ENCODE measurements at places on chromosomes 7 and 10.

DNA sequence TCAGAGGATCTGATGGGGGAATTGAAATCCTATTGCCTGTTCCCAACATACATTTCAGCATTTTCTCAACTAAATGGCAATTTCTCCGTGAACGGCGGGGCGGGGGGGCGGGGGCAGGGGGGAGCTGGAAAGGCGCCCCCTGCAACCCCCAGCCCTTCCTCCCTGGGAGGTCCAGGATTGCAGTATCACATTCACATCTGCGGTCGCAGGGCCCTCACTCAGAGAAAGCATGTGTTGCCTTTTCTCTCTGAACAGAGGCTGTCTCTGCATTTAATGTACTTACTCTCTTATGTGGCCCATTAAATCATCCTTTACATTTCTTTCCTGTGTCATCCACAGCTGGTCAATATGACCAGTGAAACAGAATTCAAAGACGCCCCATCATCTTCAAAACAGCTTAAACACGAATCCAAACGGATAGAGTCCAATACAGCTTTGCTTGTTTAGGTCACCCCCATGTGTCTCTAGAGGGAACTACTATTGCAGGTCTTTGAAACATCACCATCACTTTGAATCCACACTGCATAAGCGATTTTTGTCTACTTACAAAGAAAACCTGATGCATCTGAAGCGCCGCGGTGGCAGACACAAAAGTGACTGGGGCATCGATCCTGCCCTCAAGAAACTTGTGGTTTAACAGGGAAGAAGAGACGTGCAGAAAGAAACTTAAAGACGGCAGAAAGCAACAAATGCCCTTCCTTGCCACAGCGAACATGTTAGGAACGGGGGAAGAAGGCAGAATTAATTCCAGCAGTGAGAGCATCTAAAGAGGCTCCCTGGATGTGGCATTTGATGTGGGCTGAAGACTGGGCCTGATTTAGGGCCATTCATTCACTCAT, 17.0 kb upstream of the ECHDC3 start:
- DNase-seq = peak; percentile 85

DNA sequence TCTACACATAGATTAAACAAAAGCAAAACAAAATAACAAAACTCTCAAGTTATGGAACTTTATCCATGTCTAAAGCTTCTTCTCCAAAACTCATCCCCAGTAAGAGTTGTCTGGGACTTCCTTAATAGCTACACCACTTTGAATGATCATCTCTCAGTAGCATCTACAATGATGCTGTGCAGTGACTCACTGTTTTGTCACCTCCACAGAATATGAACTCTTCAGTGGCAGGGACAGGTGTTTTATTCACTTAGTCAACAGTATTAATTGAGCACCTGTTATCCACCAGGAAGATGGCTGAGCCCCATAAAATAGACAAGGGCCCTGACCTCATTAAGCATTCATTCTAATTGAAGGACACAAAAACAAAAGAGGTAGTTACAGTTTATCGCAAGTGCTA, 350.7 kb downstream of the ELMO1 start:
- no peak for DNase-seq

DNA sequence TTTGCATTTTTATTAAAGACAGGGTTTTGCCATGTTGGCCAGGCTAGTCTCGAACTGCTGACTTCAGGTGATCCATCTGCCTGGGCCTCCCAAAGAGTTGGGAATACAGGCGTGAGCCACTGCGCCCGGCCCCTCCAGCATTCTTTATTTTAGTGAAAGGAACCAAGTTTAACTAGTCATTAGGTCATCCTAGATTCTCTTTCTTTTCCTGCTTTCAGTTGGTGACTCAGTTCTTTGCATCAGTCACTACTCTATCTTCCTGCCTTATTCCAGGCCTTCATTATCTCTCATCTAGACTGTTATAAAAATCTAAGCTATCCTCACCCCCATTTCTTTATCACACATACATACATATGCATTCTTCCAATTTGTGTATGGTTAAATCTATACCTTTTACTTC, 63.7 kb downstream of the PRSS58 start:
- DNase-seq = no peak

DNA sequence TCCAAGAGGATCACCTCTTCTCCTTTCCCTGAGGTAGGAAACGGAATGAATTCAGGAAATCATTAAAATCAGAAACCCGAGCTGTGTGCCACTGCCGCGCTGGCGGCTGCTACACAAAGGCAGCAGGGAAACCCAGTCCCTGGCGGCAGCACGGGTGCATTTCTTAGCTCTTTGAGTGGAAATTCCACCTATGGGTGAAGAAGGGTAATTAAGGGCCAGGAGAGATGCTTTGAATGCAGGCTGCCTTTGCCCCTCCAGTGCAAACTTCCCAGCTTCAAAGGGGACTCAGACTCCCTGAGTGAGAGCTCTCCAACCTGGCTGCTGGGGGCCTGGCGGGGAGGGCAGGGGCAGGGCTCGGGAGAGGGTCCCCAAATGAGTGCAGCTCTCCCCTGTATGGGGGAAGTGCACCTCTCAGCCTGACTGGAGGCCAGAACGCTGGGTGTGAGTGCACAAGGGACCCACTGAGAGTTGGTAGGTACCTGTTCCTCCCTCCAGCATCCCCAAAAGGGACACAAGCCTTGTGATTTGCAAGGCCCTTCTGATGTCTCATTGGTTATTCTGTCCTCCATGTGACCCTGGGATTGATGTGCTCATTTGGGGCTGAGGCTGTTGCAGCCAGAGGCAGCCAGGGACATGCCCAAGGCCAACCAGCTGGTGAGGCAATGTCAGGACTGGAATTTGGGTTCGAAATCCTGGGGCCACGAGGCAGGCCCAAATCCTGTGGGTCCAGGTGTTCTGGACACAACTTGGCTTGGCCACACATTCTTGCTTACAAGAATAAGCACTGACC, 16.3 kb upstream of the ZMIZ1 start:
- DNase-seq = peak; percentile 87

DNA sequence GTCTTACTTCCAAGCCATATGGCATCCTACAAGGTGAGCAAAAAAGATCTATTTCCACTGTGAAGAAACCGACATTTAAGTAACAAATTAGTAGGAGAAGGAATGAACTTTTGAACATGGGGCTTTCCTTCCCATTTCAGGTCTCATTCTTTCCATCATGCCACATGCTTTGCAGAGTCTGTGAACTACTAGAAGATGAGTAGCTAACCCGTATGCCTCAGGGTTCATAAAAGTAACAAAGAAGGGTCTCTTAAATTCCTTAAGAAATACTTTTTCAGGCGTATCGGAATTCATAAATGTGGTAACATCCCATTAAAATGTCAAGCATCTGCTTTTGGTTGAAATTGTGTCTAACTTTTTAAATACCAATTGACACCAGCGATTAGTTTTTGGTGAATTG, 81.3 kb upstream of the TNS3 start:
- no peak for DNase-seq

- no peak for DNase-seq
Measured at GRCh38 chr7:2640482-2640830, 8.7 kb downstream of the TTYH3 start.

GRCh38 chr10:26797340-26797739, 63.4 kb downstream of the ABI1 start:
- peak; percentile 55 for DNase-seq

GRCh38 chr7:32489788-32490126, 423 bp downstream of the LSM5 start:
- DNase-seq = no peak
